ENCODE measurements at places on chromosomes 16 and 17.

DNA sequence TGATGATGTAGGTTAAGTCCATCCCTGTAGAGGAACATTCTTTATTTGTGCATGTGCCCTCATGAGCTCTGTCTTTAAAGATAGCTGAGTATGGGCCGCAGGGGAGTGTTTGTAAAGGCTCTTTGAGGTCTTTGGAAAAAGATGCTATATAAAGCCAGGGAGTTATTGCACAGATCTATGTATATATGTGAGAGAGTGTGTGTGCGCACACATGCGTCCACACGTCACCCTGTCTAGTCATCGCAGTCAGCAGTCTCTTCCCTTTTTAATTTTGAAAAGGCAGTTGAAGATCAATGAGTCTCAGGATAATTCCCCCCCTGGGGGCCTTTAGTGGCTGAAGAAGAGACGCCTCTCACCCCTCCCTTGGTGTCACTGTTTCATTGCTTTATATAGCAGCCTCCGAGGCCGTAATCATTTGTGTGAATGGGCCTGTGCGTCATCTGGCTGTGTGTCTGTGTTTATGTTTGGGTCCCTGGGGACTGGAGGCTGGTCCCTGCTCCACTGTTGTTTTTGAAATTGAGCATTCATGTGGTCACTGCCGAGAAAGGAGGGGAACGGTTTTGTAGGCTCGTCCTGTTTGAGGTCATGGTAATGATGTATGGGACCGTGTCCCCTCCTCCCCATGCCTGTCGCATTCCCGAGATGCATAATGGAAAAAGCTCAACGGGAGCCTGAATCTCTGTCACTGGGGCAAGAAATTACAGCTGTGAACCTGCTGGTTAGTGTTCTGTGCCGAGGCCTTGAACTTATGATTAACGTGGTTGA, 143.9 kb downstream of the SNX29 start:
- DNase-seq: no peak

DNA sequence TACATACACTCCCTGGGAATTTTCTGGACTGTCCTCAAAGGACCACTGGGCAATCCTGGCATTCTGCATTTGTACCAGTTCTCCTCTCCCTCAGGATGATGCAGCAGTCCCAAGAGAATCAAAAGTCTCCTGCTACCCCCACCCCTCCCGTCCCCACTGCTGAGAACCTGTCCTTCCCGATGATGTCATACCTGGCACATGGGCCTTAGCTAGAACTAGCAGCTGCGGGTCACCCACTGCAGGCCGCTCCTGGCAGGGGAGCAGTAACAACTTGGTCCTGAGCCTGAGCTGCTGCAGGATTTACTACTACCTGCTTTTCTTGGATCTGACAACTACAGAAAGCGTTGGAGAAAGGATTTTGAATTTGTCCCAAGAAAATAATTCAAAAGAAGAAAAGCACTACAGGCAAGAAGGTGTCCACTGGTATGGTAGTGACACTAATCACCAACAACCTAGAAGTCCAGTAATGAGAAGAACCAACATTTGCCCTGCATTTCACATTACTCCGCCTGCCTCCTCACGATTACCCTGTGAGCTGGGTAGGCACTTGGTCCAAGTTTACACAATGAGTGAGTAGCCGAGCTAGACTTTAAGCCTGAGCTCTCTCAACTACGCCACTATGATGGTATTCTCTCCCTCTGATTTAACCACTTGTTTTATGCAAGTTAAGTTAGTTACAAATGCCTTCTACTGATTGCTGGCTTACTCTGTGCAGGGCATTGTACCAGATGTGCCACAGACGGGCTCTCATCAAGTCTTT, 55.3 kb upstream of the ETV4 start:
- no peak for DNase-seq

DNA sequence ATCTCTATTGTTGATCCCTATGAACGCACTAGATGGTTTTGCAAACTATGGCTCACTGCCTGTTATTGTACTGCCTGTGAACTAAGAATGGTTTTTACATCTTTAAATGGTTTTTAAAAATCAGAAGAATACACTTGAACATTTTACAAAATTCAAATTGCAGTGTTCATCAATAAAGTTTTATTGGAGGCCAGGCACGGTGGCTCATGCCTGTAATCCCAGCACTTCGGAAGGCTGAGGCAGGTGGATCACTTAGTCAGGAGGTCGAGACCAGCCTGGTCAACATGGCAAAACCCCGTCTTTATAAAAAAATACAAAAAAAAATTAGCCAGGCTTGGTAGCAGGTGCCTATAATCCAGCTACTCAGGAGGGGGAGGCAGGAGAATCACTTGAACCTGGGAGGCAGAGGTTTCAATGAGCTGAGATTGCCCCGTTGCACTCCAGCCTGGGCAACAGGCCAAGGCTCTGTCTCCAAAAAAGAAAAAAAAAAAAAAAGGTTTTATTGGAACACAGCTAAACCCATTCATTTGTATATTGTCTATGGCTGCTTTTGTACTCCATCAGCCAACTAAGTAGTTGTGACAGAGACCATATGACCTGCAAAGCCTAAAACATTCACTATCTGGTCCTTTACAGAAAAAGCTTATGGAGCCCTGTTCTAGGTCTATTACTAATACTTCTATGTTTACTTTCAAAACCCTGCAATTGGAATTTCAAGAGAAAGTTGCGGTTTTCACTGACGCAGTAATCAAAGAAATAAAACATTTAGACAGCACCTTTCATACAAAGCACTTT, 18.9 kb downstream of the IKZF3 start:
- DNase-seq: peak; percentile 48

- no peak for DNase-seq
Measured at GRCh38 chr17:65079489-65079900, 23.0 kb upstream of the GNA13 start.

DNA sequence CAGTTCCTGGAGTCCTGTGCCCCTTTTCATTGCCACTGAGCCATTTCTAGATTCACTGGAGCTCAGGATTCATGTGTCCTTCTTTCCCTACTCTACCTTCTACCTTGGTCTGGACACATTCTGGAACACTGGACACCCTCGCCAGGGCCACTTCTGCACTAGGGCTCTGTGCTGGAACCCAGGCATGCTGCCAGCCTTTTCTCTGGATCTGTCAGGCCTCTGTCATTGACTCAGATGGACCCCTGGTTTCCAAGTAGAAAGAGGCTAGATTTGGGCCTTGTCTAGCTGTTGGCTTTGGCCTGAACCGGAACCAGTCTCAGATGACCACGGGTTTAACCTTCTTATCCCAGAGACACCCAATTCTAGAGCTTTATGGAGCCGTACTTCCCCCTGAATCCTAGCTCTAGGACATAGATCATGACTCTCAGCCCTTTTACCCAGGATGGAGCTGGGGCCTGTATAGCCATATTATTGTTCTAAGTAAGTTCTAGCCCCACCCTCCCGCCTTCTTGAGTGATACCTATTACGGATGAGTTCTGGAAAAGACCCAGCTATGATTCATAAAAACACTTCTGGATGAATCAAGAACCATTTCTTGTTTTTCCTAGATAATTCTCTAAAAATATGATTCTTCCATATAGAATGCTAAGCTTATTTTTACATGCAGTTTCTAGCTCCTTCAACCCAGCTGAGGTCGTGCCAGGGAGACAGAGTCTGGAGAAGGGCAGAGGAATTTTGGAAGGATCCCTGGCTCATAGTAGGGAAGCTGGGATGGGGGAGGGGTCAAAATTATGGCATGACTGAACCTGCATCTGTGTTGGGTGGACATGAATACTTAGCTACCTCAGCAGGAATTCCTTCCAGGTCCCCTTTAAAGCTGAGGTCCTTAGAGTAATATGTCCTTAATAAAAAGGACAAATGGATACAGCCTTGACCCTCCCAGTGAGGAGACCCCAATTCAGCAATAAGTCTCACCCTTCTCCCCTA, 1.1 kb upstream of the CHRNB1 start:
- DNase-seq: no peak

DNA sequence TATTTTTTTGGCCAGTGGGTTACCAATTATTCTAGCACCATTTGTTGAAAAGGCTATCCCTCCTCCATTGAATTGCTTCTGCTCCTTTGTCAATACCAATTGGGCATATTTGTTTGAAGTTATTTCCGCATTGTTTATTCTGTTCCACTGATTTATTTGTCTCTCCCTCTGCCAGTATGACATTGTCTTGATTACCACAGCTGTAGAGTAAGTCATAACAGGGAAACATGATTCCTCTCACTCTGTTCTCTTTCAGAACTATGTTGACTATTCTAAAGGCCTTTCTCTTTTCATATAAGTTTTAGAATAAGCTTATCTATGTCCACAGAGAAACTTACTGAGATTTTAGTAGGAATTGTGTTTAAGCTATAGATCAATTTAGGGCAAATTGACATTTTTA, 94.3 kb downstream of the MAP2K6 start:
- DNase-seq: no peak

GRCh38 chr16:4407543-4408322, 8.7 kb downstream of the CORO7 start:
- no peak for DNase-seq

GRCh38 chr17:45794840-45795239, 10.7 kb downstream of the CRHR1 start:
- no peak for DNase-seq

DNA sequence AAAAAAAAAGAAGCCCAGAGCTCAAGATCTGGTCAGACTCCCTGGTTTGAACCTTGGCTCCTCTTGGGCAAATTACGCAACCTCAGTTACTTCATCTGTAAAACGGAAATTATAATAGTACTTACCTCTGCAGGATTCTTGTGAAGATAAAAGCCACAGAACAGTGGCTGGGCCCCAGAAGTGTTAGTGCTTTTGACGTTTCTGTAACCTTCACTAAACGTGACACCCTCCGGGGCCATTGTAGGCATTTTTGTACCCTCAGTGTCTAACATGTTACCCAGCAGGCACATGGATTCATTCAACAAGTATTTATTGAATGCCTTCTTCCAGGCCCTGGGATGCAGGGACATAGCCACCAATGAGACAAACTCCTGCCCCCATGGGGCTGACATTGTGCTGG, 58.0 kb downstream of the PITPNC1 start:
- DNase-seq: peak; percentile 92

DNA sequence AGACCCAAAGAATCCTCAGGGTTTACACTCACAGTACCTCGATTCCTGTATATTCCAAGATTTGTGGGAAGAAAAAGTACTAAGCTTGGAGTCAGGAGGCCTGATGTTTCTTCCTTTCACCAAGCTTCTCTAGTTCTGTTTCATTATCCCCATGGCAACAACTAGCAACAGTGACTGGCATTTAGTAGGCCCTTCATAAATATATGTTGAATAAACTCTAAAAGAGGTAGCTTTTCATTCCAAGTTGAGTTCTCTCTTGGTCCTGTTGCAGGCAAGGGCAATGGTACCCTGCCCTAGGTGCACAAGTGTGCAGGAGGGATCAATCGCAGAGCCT, 527 bp upstream of the UBE2Z start:
- peak; percentile 48 for DNase-seq

DNA sequence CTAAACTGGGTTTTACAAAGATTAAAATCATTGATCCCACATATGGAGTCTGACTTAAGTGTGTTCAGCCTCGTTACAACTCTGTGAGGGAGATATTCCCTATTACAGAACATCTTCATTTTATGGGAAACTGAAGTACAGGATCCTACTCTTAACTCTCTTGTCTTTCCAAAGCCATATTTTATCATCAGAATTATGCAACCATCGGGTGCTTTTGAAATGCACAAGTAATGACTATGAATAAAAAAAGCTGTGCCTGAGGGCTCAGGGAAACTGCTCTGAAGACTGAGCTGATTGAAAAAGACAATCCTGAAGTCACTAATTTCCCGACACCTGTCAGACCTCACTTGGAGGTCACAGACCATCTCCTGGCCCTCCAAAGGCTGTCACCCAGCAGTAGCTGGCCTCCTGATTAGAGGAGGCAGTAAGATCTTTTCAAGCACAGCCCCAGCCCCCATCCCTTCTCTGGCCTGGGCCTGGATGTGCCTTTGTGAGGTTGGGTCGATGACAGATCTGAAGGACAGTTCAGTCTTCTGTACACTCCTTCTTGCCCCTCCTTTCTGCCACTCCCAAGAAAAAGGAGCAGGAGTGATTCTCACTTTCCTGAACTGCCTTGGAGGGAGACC, 5.6 kb downstream of the AKAP1 start:
- DNase-seq: no peak

DNA sequence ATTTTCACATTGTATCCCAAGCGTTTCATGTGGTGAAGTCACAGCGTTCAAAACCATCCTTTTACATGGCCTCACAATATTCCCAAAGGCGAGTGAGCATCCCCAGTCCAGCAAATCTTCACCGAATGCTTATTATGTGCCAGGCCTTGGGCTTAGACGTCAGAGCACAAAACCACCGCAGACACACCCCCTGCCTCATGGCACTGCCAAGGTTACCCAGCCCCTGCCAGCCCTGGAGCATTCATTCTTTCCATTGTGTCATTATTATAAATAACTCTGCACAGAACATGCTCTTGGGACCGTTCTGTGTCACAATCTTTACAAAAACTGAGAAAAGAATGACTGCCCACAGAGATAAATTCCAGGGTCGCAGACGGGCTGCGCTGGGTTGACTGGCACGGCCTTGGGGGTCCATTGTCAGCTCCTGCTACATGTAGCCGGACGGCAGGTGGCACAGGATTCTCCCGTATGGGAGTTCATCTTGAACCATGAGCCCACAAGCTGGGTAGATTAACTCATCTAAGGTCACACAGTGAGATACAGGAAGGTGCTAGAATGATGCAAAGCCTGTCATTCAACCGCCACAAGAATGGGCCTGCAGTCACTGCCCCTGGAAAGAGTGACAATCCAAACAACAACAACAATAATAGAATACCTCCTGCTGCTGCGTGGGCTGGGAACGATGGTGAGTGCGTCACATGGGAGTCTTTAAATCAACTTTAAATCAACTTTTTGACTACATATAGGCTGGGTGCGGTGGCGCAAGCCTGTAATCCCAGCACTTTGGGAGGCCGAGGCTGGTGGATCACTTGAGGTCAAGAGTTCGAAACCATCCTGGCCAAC, 4.5 kb upstream of the NECAB2 start:
- no peak for DNase-seq

DNA sequence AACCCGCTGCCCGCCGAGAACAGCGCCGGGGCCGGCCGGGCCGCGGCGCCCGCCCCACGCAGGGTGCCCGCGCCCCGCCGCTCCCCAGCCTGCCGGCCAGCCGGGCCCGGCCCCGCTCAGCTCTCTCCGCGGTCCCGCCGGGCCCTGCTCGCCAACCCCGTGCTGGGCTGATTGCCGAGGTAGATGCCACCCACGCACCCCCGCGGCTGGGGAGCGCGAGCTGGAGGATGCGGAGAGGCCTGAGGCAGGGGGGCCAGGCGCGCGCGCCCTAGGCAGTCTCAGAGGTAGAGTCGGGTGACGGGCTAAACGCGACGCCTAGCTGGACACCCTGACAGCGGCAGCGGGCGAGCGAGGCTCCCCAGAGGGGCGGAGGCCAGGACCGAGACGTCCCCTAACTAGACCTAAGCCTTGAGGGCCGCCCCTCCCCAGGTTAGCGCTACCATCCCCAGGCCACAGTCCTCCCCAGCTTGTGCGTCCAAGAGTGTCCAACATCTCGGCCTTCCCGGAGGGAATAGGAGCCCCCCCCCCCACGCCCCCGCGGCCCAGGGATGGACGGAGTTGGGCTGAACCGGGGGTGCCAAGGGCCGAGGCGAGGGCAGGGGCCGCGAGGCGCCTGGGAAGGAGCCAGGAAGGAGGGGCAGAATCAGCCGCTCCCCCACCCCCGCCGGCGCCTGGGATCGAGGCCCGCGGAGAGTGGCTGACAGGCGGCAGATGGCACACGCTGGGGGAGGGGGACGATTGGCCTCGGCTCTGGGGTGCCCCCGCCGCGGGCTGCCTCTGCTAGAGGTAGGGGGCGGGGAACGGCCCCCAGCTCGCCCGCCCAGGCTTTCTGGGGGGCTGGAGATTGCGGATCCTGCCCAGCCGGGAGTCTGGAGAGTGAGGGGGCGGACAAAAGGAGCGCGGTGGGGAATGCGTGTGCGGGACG, 2.5 kb upstream of the ZNF423 start:
- DNase-seq: no peak

- DNase-seq: no peak
Measured at GRCh38 chr17:82734987-82735866, at the start of gene FN3K. Gene FN3K (plus strand): TSS chr17:82735615. CDS start chr17:82735637, 22 bp downstream.
